CD4-positive, alpha-beta T cell (primary cell): ENCODE measurements at places on chromosomes 7 and 10.

DNA sequence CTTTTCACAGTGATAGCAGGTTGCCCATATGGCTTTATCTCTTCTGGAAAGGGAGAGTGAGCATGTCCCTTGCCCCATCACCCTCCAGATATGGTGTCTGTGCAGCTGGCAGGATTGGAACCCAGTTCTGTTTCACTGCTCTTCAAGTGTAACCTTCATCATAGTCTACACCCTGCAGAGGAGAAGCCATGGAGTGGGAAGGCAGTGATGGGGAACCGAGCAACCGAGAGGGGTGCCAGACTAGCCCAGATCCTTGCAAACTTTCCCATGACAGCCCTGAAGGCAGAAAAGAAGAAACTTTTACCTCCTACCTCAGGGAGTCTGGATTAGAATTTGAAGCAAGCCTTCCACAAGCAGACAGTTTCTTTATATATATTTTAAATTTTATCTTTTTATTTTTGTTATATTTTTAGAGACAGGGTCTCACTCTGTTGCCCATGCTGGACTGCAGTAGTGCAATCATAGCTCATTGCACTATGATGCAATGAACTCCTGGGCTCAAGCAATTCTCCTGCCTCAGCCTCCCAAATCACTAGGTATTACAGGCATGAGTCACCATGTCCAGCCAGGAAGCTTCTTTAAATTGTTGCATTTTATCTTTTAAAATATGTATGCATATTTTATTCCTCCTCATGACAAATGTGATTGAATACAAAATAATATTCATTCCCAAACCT, 133.3 kb downstream of the KCNMA1 start:
- no peak for DNase-seq

DNA sequence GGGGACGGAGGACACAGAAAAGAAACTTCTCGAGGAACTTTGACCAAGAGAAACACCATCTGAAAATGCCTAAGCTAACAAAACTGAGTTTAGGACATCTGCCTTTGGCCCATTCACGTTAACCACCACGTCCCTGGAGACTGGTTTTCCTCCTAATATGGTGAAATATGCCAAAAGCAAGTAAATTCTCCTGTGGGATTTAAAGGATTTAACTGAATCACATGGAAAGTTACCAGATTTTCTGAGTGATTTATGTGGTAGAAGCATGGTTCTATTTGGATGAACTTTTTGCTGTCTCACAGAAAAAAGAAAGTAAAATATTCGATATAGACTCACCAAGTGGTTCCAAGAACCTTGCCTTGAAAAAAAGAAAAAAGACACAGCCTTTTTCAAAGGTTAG, 30.4 kb upstream of the BMPER start:
- no peak for DNase-seq

GRCh38 chr10:71964743-71965515, 734 bp downstream of the CHST3 start:
- DNase-seq: no peak

- no peak for DNase-seq
These were observed 9.9 kb upstream of the PRKAG2 start for GRCh38 chr7:151886783-151887182.

GRCh38 chr10:11822026-11822756, 965 bp upstream of the PROSER2 start:
- no peak for DNase-seq

DNA sequence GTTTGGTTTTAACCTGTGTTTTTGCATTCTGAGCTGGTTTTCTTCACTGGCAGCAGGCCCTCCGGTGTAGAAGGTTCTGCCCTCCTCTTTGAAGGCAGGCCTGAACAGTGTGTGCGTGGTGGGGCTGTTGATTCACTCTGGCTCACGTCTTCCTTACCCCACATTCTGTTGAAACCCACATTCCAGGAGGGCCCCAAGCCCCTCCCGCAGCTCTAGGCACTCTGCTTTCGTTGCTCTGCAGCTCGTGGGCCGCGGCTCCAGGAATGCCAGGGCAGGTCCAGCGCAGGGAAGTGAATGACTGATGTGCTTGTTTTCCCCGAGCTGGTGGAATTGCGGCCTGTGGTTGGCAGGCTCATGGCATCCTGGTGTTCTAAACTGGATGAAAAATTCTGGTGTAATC, 49.0 kb downstream of the HTRA1 start:
- no peak for DNase-seq

DNA sequence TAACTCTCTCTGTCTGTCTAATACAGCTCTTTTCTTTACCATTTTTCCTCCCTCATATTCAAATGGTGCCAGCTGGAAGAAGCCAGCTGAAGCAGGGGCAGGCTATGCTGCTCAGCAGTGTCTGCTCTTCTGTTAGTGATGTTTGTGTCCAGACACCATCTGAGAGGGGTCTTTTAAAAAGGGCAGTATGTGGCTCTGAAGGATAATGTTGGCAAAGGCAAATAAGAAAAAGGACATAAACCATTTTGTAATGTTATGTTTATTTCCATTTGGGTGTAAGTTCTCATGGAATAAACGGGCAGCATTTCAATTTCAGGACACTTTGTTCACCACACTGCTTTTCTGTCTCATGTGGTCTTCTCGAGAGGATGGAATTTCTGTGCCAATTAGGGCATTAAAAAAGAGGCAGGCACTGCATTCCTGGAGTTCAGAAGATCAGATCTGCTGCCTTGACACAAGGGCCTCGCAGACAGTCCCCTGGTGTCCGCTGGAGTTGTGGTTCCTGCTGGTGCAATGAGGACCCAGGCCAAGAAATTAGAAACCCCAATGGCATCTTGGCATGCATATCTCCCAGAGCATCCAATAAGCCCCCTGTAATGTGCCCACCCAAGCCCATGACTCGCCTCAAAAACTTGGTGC, 109.0 kb upstream of the ELMO1 start:
- DNase-seq: no peak
